Activated CD4-positive, alpha-beta T cell treated with anti-CD3 and anti-CD28 coated beads for 48 hours (primary cell): ENCODE measurements at places on chromosomes 12 and 14.

DNA sequence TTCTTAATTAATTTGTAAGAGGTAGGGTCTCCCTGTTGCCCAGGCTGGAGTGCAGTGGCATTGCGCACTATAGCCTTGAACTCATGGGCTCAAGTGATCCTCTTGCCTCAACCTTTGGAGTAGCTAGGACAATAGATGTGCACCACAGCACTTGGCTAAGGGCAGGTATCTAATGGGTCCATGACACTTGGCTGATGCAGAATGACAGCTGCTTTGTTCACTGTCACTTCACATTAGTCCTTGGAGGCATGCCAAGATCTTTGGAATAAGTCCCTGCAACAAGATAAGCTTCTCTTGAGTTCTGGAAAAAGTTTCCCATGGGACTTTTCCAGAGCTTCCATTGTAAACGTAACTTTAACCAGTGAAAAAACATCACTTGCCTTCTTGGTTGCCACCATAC, 23.4 kb downstream of the COQ6 start:
- no peak for DNase-seq

GRCh38 chr12:131923260-131923659, 5.8 kb upstream of the PUS1 start:
- no peak for DNase-seq

- DNase-seq = no peak
These were observed 23.2 kb upstream of the ATP23 start for GRCh38 chr12:57918147-57918546.

- peak; percentile 54 for DNase-seq
These were observed 7.4 kb upstream of the OR10P1 start for GRCh38 chr12:55629058-55629841.
